Lower leg skin (tissue), 4 donors: ENCODE measurements at places on chromosomes 1 and 21.

GRCh38 chr1:174225499-174226204, 66.3 kb downstream of the RABGAP1L start:
- no peak for DNase-seq

DNA sequence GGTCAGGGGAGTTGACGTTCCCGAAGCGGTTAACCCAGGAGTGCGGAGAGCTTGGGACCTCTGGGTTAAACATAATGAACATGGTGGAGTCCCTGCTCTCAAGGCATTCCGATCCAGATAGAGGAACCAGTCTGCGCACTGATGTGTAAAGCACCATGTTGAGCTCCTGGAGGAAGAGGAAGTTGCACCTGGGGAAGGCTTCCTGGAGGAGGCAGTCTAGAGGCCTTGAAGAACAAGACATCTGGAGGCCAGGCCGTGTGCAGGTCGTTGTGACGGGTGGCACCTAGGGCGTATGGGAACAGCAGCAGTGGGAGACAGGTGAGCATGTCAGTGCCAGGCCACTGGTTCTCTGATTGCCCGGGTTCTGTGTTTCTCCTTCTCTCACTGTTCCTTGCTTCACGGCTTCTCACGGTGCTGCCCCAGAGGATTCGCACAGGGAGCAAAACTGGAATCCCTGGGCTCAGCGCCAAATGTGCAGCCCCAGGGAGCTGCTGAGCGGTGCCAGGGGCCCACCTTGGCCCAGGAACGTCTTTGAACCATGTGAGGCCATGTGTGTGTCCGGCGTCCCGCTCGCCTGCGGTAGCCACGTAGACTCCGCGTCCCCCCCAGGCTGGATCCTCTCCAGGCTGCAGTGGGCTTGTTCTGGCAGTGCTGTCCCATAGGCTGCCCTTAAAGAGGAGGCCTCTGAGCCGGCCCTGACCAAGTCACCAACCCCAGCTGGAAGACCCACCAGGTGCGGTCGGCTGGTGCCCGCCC, 122.9 kb upstream of the GALNT2 start:
- no peak for DNase-seq

- DNase-seq = no peak
Observed at GRCh38 chr1:37575692-37576091, 19.0 kb downstream of the DNALI1 start.

DNA sequence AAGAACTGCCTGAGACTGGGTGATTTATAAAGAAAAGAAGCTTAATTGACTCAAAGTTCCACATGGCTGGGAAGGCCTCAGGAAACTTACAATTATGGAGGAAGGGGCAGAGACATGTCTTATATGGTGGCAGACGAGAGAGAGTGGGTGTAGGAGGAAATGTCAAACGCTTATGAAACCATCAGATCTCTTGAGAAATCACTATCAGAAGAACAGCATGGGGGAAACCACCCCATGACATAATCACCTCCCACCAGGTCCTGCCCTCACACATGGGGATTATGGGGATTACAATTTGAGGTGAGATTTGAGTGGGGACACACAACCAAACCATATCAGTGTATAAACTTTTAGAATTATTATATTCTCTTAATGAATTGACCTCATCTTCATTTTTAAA, 335.9 kb upstream of the DPYD start:
- DNase-seq = no peak

- peak; percentile 23 for DNase-seq
Observed at GRCh38 chr1:245537992-245538391, 383.2 kb downstream of the KIF26B start.

DNA sequence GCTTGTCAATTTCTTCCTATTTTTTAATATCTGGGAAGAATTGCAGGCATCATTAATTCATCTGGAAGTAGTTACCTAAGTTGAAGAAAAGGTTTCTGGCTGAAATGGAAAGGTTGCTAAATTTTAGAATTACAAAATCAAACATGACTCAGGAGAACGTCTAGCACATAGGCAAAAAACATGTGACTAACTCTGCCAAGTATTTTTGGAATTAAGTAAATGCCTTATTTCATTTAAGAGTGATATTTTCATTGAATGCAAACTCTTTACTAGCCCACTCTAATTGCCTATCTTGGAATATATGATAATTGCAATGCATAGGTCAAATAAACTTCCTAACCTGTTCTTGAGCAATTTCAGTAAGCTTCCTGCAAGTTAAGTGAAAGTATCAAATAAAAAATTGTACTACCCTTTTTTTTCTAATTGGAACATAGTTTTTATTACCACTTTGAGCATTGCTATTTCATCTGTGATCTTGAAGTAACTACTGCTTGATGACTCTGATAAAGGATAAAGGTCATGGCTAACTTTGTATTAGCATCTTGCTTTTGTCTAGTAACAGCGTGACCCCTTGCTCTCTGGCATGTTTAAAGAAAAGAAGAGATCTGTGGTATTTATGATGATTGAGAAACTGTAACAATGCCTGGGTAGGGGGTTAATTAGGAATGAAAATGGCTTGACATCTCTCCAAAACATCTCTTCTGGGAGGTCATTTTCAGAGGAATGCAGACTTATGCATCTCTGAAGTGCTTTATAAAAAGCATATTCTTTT, 208.3 kb upstream of the NCAM2 start:
- no peak for DNase-seq

DNA sequence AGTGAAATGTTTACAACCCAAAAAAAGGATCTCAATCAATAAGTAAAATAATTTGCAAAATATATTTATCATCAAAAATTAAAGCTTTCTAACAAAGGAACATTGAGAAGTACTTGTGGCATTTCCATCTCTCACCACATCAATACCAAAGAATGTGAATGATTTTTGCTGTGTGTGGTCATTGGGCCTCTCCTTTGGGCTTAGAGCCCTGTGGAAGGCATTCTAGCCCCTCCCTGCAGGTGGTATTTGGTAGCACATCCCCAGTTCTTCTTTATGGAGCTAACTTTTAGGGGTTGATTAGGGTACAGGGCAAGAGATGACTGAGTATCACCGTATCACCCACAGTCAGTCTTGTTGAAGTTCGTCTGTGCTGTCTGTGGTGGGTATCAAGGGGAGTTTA, 294.1 kb upstream of the SGIP1 start:
- DNase-seq = no peak

- no peak for DNase-seq
Observed at GRCh38 chr1:15215116-15215515, 31.9 kb upstream of the FHAD1 start.

GRCh38 chr1:180415985-180416633, 86.3 kb downstream of the ACBD6 start:
- no peak for DNase-seq

GRCh38 chr1:219574484-219575087, 38.3 kb downstream of the ZC3H11B start:
- DNase-seq = no peak

GRCh38 chr1:234532503-234532922, 53.5 kb upstream of the TARBP1 start:
- DNase-seq = peak; percentile 78

GRCh38 chr1:193634470-193634869, 448.1 kb upstream of the B3GALT2 start:
- DNase-seq = no peak

- no peak for DNase-seq
Observed at GRCh38 chr1:85847356-85847755, 139.1 kb upstream of the ZNHIT6 start.

DNA sequence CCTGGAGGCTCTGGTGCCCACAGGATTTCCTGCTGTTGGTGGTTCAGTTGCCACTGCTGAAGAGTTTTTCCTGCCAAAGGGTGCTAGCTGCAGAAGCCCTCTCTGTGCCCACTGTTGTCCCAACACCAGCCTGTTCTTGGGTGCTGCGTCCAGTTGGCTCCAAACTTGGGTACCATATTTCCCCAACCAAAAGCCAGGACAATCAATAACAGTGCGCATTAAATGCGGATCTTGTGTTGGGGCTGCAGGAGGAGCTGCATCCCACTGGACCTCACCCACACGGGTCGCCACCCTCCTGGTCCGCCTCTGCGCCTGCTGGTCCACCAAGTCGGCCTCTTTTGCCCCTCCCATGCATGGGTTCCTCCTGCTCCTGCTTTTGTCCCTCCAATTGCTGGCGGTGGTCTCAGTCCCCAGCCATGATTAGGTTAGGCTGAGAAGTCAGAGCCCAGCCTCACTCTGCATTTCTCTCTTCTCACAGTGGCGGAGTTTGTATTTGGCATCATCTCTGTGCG, 9.8 kb downstream of the ABCG1 start:
- DNase-seq = no peak

DNA sequence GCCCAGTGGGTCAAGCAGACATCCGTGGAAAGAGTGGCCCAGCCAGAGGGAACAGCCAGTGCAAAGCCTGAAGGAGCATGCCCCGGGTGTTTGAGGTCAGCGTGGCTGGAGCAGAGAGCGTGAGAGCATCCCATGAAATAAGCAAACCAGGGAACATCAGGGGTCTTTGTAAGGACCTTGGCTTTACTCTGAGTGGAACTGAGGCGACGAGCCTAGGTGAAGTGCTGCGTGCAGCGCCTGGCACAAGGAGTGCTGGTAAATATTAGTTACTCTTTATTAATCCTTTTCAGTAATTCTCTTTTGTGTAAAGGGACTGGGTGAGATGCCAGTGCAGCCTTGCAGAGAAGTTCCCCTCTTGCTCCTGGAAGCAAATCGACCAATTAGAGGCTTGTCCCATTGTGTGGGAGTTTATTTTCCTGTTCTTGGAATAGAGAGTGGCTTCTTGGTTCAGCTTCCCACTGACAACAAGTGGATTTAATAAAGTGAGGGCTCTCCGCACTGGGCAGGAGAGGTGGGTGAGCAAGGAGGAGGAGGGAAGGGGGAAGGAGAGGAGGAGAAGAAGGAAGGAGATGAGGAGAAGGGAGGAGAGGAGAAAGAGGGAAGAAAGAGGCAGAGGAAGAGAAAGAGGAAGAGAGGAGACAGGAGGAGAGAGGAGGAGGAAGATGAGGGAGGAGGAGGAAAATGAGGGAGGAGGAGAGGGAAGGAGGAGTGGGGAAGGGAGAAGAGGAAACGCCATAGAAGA, 37.6 kb upstream of the DISP3 start:
- no peak for DNase-seq

DNA sequence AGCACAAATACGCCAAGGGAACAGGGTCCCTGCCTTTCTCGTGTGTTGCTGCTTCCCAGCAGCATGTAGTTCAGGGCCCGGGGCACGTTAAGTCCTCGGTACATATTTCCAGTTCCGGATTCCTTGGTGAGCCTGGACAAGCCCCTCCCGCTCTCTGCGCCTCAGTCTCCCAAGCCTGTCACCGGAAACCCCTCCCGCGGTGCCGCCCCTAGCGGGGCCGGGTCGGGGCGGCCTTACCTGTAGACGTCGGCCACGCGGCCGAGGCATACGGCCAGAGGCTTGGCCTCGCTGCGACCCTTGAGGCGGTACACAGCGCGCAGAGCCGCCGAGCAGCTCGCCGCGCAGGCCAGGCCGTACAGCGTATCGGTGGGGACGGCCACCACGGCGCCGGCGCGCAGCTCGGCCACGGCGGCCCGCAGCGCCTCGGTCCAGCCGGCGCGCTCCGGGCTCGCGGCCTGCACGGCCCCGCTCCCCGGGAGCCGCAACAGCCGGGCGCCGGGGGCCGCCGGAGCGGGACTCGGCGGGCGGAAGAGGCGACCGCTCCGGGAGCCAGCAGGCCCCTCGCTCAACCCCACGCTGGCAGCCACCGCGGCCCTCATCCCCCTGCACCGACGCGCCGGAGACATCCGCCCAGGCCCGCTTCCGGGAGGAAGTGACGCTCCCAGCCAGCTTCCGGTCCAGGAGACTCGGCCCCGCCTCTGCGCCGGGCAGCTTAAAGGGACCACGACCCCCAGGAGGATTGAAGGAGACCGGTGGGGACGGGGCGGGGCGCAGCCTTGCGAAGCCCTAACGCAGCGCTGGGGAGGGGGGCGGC, at the start of the genes C1orf122 and YRDC:
Gene C1orf122 (plus strand): TSS at position 236 of the 814 bp plus-strand sequence. CDS start 615 bp downstream, outside the sequence.
Gene YRDC (minus strand): TSS at position 654 of the 814 bp plus-strand sequence. CDS start 28 bp downstream, at position 626.
- DNase-seq = peak; percentile 89

- no peak for DNase-seq
Observed at GRCh38 chr1:30916296-30916695, 7.7 kb upstream of the SDC3 start.

GRCh38 chr21:45545691-45546531, 3.7 kb upstream of the SLC19A1 start:
- DNase-seq = no peak

- no peak for DNase-seq
Observed at GRCh38 chr1:116923421-116923820, 13.7 kb downstream of the PTGFRN start.

DNA sequence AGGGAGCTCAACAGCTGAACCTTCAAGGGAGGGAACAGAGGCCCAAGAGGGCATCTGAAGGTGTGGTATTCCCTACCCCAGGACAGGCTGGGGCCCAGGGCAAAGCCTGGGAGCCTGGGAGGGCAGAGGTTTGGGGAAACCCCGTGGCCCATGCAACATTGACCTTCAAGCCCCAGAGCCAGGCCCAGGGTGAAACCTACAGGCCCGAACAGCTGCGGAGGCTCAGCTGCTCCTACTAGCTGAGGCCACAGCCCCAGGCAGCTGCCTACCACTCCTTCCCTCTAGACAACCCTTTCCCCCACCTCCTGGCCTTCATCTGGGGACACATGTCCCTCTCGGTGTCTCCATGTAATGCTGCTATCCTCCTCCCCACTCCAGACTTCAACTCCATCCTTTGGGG, 3.2 kb downstream of the LAD1 start:
- no peak for DNase-seq

DNA sequence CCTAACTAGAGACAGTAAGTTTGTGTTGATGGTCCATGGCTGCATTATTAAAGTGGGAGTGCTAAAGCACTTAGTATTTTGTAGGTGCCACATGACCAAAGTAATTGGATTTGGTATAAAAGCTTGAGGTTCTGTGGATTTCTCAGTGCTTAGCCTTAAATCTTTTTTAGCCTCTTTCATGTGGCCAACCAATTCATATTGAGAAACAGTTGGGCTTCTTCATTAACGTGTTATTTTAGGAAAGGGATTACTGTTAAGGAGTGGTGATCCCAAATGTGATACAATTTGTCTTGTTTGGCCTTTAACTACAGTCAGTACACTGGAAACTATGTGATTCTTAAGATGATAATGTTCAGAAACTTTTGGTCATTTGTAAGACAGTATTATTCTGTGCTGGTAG, 25.5 kb downstream of the MAN1A2 start:
- DNase-seq = no peak

DNA sequence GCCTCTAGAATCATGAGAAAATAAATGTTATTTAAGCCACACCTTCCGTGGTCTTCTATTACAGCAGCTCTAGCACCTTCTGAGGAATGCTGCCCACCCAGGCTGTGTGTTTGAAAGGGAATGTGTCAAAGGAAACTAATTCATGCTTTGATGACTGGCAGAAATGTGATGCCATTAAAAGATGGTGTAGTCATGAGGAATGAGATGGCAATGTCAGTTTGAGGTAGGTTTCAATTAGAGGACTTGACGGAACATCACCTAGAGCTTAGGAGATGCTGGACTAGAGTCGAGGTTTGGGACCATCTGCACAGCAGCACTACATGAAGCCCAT, 10.6 kb downstream of the PDZK1 start:
- no peak for DNase-seq

DNA sequence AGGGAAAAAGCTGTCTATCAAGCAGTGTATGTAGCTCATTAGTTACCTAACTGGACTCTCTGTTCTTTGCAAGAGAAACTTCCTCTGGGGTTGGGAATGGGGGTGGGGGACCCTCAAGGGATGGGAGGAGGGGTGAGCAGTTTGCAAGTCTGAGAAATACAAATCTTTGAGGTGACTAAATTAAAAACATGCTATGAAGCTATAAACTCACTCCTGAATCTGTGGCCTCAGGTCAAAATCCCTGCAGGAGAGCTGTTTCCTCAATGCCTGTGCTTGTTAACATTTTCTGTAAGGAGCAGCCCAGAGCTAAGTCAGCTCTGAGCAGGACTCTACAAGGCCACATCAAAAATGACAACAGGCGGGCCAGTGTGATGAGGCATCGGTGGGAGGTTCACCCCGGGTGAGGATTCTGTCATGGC, 32.8 kb upstream of the PTPRC start:
- DNase-seq = no peak

- DNase-seq = no peak
Observed at GRCh38 chr1:3307359-3307758, 147.1 kb upstream of the ARHGEF16 start.
